Pons (tissue), 1 donor: ENCODE measurements at places on chromosomes 4 and X.
A peak's percentile ranks its signal among the peaks of the same experiment; 100 is the strongest.

GRCh38 chr4:139973015-139973414 lies 181.0 kb downstream of the MAML3 start:
- no peak for DNase-seq

DNA sequence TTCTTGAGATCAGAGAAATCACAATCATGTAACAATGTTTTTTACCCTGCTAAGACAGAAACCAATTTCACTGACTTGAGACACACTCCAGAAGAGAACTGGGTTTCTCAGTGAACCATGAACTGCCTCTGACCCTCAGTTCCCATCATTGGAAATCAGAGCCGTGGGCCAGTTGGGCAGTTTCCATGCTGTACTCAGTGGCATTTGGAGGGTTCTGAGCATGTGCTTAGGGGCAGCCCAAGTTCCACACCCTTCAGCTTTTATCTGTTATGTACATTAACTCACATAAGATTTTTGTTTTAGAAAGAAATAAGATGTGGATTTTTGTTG lies 77.9 kb downstream of the BTC start:
- no peak for DNase-seq

DNA sequence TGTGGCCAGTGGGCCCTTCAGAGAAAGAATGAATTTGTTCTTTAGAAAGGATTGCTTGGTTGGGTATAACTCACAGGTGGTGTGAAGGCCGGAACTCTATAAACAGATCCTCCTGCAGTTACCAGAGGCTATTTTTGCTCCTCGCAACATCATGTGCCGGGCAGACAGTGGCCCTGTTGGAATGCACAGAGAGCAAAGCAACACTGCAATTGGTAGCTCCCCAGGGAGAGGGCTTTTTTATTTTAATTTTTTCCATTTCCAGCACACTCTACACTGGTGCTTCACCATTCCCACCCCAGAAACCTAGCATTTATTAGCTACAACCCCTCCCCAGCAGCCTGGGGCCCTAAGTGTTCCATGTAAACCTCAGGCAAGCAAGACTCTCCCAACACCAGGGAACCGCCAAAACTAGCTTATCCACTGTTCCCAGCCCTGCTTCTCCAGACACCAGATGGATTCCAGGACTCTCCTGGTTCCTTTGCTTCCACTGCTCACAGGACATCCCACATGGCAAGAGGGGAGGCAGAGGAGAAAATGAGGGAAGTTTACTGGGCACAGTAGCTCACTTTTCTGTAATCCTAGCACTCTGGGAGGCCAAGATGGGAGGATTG lies 75.1 kb upstream of the TMEM164 start:
- DNase-seq, result no peak

- DNase-seq, result no peak
Measured at GRCh38 chr4:154714339-154715040, 29.3 kb upstream of the LRAT start.

- DNase-seq, result no peak
Measured at GRCh38 chr4:2006956-2007653, 1.7 kb downstream of the NELFA start.

DNA sequence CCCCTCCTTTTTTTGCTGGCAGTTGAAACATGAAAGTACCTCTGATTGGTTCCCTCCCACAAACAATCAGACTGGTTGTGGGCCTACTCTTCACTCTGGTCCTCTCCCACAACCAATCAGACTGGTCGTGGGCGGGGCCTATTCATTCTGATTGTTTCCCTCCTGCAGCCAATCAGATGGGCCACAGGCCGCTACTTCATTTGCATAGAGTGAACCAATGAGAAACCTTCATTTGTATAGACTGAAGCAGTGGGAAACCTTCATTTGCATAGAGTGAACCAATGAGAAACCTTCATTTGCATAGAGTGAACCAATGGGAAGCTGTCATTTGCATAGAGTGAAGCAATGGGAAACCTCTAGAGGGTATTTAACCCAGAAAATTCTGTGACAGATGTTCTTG lies 55.2 kb downstream of the TRMT44 start:
- DNase-seq, result no peak

DNA sequence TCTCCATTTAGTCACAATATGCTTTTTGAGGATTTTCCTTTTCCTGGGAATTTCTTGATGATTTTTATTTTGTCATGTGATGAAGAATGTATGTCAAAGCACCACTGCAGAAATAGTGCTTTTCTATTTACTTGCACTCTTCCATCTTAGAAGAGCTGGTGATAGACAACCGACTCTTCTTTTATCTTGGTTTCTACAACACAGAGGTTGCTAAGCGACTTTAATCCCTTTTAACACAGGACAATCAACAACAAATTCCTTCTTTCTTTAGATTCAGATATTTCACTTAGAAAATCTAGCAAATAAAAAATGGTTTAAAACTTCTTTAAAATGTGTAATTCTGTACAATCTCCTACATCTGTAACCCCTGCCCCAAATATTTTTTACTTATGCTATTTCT lies 34.6 kb downstream of the TET2 start:
- no peak for DNase-seq

- DNase-seq, result peak; percentile 74
Measured at GRCh38 chr4:113809311-113809710, 47.8 kb upstream of the CAMK2D start.

DNA sequence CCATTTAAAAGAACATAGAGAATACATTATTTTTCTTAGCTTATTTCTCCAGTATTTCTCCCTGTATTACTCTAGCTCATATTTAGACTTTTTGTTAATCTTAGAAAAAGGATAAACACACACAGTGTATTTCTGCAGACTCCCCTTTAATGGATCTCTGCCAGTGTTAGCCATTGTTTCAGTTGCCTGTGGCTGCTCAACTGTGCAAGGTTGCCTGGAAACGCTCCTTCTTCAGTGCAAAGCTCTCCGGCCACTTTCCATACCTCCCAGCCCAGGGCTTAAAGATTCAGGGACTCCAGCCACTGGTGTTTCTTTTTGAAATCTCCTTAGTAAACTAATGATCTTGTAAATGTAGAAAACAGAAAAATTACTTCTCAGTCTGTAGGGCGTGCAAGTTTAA lies 104.9 kb downstream of the SLIT2 start:
- DNase-seq, result peak; percentile 90

DNA sequence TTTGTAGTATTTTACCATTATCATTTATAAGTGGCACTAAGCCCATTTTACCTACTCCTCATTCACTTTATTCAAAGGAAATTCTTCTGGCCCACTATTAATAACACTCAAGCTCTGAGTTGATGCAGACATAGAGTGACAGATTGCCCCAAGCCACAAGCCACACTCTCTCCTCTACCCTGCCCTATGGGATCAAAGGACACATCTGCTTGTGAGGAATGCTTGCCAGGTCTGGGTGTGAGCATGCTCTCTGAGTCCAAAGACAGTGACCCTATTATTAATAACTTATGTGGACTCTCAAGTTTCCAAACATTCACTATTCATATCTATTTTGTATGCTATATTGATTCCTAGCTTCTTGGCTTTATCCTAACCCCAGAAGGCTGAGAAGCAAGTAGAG lies 18.5 kb downstream of the ETNPPL start:
- DNase-seq, result no peak

GRCh38 chr4:2159931-2160330 lies 82.0 kb downstream of the HAUS3 start:
- no peak for DNase-seq

DNA sequence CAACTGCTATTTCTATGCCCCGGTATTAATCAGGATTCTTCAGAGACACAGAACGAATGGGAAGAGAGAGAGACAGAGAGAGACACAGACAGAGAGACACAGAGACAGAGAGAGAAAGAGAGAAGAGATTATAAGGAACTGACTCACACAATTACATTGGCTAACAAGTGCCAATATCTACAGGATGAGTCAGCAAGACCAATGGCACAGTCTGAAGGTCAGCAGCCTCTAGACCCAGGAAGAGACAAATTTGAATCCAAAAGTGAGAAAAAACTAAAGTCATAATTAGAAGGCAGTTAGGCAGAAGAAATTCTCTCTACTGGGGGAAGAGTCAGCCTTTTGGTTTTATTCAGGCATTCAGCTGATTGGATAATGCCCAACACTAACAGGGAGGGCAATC lies 187.3 kb downstream of the MAB21L2 start:
- no peak for DNase-seq

- DNase-seq, result no peak
Measured at GRCh38 chr4:27308379-27308778, 447.7 kb downstream of the STIM2 start.

DNA sequence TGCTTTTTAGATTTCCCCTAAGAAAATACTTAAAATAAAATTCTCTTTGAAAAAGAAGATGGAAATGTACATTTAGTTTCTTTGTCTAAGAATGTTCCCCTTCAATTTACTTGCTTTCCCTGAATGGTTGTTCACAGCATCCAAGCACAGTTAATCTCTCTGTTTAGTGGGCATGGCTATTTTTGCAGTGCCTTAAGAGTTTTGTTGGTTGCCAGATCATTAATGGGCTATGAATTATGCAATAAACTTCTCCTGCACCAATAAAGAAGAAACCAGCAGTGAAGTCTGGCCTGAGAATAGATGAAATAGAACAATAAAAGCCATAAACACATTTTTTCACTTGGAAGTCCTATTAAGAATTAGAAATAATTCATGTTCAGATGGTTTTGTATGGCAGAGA lies 980.4 kb upstream of the IGFBP7 start:
- DNase-seq, result no peak

GRCh38 chr4:176340871-176341685 lies 21.3 kb downstream of the SPCS3 start:
- DNase-seq, result peak; percentile 64

DNA sequence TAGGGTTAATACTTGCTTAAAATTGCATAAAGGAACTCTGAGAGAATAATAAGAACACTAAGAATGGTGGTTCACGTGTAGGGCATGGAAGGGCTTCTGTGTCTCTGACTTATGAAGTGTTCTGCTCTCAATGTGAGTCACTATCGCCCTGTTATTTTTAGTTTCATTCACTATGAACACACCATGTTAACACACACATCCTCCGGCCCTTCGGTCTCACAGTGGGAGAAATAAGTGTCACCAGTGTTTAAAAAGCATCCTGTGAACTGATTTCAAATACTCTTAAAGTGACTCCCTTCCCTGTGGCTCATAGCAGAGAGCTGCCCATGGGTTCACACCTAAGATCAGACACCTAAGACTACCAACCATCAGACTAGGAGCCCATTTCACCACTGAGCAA lies 33.8 kb upstream of the FGFBP2 start:
- no peak for DNase-seq

DNA sequence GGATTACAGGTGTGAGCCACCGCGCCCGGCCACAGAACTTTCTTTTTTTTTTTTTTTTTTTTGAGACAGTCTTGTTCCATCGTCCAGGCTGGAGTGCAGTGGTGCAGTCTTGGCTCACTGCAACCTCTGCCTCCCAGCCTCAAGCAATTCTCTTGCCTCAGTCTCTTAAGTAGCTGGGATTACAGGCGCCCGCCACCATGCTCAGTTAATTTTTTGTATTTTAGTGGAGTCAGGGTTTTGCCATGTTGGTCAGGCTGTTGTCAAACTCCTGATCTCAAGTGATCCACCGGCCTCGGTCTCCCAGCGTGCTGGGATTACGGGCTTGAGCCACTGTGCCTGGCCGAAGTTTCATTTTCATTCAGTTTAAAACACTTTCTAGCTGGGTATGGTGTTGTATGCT lies 16.4 kb downstream of the FAM193A start:
- DNase-seq, result no peak

GRCh38 chr4:63906660-63907183 lies 502.5 kb downstream of the TECRL start:
- no peak for DNase-seq

DNA sequence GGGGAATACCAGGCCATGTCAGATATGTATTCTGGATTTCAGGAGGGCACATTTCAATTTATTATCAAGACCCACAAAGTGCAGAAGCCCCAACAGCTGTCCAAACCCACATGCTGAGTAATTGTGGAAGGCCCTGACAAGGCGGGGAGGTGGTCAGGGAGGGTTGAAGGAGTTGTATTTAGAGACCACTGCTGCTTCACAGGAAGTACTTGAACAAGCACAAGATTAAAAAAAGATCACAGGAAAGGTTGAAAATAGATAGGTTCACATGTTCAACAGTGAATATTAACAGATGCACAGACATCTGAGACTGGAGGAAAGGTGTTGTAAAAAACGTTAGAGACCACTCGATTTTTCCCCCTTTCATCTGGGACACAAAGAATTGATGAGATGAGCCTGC lies 17.9 kb downstream of the ATP8A1 start:
- DNase-seq, result no peak

- DNase-seq, result no peak
Measured at GRCh38 chr4:137278431-137278830, 253.9 kb downstream of the PCDH18 start.

DNA sequence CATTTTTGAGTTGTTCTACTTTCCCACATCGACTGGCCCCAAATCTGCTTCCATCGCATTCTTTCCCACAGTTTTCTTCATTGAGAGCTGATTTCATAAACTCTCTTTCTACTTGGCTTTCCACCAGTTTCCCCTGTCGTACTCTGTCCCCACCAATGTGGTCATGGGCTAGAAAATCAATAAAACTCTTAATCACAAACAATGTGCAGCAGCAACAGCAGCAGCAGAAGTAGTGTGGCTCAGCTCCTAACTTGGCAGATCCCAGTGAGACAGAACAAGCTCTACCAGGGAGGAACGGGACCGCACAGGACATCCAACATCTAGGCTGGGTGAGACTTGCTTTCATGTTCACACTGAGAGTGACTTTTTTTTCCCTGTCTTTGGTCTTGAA lies 3.1 kb upstream of the SETD7 start:
- peak; percentile 44 for DNase-seq
